HCEC 1CT (cell line): ENCODE measurements at places on chromosomes 4 and X.

DNA sequence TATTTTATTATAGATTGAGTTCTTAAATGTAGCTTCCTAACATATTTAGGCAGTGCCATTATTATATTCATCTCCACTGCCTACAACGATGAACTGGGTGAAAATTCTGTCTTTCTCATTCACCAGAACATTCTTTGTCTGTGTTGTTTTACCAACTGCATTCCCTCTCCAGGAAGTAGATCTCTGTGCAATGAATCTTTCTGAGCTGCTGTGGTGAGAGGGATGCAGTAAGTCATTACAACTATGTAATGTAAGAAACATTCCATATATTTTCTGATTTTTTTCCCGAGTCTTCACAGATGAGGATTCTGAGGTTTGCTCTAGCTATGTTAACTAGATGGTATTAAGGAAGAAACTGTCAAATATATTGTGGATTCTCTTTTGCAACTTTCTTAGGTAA lies 811.9 kb upstream of the PCDH7 start:
- no peak for DNase-seq

DNA sequence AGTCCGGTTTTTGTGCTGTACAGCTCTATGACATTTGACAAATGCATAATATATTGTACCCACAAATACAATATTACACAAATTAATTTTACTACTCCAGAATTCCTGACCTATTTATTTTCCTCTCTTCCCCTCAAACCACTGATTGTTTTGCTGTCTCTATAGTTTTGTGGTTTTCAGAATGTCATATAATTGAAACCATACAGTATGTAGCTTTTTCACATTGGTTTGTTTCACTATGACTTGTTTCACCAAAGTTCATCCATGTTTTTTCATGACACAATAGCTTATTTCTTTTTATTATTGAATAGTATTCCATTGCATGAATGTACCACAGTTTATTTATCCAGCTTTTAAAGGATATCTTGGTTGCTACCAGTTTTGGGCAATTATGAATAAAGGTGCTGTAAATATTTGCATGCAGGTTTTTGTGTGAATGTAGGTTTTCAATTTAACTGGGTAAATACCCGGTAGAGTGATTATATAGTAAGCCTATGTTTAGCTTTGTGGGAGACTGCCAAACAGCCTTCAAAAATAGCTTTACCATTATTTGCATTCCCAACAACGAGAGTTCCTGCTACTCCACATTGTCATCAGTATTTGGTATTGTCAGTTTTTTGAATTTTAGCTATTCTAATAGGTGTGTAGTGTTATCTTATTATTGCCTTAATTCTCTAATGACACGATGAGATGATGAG lies 25.9 kb downstream of the RNF175 start:
- no peak for DNase-seq

- peak; percentile 38 for DNase-seq
Measured at GRCh38 chrX:37998586-37999262, 7.6 kb upstream of the SYTL5 start.

GRCh38 chrX:108735091-108735678 lies 1.2 kb downstream of the IRS4 start:
- no peak for DNase-seq

GRCh38 chr4:24237709-24238108 lies 346.6 kb downstream of the DHX15 start:
- no peak for DNase-seq

GRCh38 chrX:115425359-115425758 lies 135.6 kb upstream of the PLS3 start:
- no peak for DNase-seq

DNA sequence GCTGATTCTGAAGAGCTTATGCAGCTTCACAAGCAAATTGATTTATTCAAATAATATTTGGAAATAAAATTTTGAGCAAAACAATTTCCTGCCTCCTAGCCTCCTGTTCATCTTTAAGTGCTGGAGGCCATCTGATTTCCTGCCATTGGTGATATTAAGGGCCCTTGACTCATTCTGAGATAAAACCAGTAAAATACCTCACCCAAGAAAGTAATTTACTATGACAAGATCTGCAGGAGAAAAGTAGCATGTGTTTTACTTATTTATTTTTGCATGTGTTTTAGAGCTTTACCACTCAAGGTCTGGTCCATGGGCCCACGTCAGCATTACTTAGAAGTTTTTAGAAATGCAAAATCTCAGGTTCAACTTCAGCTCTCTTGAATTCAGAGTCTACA lies 67.7 kb downstream of the DCLK2 start:
- peak; percentile 29 for DNase-seq

GRCh38 chr4:56450342-56450741 lies 14.3 kb downstream of the PAICS start:
- DNase-seq, result no peak

- no peak for DNase-seq
Measured at GRCh38 chr4:165343353-165344191, 16.1 kb downstream of the MSMO1 start.

DNA sequence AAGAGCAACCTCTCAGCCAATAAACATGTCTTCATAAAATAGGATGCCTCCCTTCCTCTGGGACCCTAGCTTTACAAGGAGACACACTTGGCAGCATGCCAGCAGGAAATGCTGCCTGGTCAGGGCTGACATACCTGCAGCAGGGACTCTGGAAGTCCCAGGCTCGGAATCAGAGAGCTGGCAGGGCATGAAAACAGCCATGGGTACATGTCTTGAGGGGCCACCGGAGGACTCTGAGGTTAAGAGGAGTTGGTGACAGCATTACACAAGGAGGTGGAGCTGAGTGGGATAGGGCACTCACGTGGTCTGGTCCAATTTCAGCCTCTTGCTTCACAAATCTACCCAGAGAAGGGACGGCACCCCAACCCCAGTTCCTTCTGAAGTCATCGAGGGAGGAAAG lies 15.7 kb downstream of the MSX1 start:
- DNase-seq, result no peak

DNA sequence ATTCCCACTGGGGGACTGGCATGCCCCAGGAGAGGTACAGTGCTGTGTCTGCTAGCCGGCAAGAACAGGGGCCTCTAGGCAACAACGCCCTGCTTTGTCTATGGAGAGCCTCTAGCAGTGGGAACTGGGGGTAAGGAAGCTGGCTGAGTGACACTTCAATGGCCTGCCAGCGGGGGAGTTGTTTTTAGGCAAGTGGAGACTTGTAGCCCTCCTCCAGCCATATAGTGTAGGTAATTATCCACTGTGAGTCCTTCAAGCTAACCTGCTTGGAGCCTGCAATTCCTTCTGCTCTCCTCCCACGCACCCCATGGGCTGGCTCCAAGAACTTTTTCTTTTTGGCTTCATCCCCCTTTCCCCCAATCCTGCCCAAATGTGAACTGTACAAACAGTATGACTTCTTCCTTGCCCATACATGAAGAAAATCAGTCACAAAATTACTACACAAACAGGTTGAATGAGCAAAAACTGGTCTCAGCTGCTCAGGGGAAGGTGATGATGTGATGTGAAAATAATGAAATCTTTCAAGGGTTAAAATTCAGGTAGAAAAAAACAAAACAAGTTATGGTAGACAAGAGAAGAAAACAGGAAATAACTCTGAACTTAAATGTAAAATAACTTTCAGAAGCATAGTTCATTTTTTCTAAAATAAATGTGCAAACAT lies 33.1 kb downstream of the LEF1 start:
- no peak for DNase-seq

- no peak for DNase-seq
Measured at GRCh38 chrX:39577206-39577984, 520.4 kb downstream of the BCOR start.

DNA sequence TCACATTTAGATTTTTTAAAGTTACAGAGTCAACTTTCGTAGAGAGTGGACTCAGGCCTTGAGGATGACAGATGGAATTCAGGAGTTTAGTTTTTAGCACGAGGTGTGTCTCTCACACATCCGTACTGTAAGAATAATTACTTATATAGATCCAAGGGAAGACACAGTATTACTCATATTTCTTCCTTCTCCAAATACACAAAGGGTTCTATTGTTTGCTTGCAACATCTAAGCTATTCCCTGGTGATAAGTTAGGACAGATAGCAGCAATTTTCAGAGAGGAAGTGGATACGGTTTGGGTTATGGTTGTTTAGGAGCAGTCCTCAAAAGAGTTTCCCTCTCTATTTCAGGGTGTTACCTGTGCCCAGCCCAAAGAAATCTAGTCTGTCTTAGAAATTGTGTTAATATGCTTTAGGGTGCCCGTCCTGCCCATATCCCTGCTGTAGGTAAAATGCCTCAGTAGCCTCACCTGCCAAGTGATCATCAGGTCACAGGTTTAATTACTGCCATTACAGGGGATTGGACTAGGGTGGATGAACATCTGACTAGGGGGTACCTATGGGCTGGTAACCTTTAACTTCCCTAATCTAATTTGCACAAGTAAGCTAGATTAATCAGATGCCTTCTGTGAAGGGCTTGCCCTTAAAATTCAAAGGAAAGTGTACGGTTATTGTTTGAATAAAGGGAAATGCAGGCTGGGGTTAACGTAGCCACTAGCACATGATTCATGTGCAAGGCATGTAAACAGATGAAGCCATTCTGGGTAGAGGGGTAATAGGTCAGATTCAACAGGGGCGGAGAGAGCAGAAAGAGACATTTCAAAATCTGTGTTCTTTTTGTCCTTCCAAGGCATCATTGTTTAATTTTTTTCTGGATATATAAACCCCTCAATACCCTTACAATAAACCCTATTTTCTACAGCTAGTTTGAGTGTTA lies 8.7 kb upstream of the PPP3CA start:
- peak; percentile 86 for DNase-seq

DNA sequence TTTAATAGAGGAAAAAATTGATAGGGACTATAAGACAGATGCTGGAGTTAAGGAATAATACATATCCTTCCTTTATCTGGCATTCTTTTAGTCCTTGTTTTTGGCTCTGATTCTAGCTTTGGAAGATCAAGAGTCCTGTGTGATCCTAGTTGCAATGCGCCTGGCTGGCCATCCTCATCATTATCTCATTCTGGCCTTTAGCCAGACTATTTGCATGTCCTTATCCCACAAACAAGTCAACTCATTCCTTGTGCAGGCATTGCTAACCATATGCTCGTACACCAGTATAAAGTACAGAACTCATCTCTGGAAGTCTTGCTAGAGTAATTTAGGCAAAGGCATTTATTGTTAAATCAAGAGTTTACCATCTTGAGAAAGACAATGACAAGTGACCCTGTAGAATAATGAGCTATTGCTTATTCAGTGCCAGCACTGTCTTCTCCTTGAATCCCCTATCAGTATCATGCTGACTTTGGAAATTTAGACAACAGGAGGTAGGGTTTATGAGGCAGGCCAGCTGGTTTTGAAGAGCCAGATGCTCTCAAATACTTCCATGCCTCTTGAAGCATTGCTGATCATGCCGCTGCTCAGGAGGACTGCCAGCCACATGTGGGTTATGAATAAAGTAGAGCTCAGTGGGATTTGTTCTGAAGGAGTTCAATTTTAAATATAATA lies 1730.3 kb upstream of the TENM3 start:
- no peak for DNase-seq

DNA sequence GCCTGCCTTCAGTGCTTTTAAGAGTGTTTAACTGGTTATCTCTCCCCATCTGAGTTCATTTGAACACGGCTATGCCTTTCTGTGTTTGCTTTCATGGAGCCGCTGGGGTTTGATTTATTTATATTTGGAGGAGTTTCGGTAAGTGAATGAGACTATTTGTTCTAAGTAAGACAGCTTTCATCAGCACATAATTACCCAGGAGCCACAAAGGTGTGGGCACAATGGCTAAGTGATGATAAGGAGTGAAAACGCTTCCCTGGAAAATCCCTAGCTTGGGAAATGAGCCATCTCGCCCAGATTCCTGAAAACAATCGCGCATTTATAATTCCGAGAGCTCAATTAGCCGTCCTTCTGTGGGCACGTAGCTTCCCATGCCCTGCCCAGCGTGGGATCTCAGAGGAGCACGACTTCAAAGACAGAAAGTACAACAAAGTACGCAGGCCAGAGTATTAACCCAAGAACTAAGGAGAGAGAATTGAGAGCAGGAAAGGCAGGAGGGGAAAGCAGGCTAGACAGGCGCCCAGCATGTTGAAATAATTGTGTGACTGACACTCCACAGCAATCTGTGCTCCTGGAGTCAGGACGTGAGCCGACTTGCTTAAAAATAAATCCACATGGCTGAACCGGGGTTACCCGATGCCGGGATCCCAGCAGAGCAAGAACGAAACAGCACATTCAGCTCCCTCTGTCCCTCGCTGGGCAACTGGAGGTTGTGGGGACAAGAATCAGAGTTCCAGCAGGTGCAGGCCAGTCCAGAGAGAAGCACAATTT lies 99.0 kb downstream of the DHRSX start:
- no peak for DNase-seq

DNA sequence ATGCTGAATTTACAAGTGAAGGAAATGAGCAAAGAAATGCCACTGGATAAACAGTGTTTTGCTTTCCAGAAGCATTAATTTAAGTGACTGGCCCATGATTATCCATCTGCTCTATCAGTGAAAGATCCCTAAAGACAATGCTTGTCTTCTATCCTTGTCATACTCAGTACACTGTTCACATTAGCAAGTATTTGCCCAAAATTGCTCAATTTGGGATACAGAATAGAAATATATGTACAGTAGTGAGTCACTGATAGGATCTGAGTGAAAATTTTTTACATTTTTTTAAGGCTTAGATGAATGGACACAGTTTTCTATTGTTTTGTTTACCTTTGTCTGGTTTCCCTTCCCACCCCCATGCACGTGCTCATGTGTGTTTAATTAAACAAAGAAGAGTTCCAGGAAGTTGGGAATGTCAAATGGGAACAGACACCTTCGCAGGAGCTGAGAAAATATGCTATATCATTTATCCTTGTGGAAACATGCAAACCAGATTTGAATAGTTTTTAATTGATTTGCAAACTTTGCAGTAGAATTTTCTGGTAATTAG lies 656.3 kb downstream of the RPA4 start:
- DNase-seq, result peak; percentile 2

DNA sequence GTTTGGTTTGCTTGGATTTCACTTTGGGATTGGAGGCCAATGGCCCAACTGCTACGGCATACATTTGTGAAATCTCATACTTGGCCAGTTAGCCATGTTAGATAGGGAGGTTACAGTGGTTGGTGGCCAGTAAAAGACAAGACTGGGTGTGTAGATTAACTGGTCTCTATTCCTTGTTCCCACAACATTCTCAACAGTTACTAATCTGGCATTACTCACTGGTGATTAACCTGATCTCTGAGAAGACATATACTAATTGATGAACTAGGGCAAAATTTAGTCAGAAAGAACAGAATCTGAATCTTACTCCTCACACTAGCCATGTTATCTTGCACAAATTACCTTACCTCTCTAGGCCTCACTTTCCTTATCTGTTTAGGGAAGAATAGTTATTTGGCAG lies 33.4 kb downstream of the GATB start:
- DNase-seq, result peak; percentile 35

GRCh38 chr4:184401397-184402171 lies 72.8 kb downstream of the IRF2 start:
- DNase-seq, result no peak

- no peak for DNase-seq
Measured at GRCh38 chr4:5137927-5138326, 86.6 kb downstream of the STK32B start.

- no peak for DNase-seq
Measured at GRCh38 chrX:153925387-153925738, 701 bp downstream of the ARHGAP4 start.

DNA sequence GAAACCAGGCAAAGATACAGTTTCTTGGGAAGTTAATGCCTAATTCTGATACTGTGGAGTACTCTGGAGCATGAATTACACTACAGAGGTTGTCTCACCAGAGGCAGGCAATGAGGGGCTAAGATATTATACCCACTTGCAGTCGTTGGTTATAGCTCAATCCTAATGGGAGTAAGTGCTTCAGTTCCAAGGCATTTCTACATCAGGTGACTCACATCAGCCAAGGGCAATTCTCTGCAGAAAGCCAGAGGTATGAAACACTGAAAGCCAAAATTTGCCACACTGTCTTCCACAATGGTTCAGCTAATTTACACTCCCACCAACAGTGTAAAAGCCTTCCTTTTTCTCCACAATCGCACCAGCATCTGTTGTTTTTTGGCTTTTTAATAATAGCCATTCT lies 174.0 kb upstream of the IL15 start:
- DNase-seq, result no peak
